Aorta (tissue), 5 donors: ENCODE measurements at places on chromosomes 3 and 15. TPM values are rescaled to one million over a fixed set of nuclear protein-coding genes. Genes with fewer than 3 reads are reported as not detected.

Gene SPRED1
- total RNA-seq: 39.4 TPM

Gene GNAT1
- not detected for total RNA-seq

DNA sequence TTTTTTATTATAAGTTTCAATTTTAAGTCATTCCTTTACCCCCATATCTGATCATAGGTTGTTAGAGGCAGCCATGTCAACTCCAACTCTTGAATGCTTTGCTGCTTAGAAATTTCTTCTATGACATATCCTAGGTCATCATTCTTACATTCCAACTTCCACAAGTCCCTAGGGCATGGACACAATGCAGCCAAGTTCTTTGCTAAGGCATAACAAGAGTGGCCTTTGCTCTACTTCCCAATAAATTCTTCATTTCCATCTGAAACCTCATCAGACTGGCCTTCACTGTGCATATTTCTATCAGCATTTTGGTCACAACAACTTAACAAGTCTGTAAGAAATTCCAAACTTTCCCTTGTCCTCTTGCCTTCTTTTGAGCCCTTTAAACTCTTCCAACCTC, 28.5 kb downstream of the TRIM42 start:
- no peak overlapping the region for H3K4me3 ChIP-seq
- DNase-seq: no peak
- no peaks in the 10 kb centered on the region for H3K27me3 ChIP-seq
- no peaks in the 10 kb centered on the region for H3K36me3 ChIP-seq
- no peak overlapping the region for H3K27ac ChIP-seq
- H3K4me1 ChIP-seq: no peaks in the 10 kb centered on the region

- no peak overlapping the region for H3K4me3 ChIP-seq
- no peaks in the 10 kb centered on the region for H3K4me1 ChIP-seq
- H3K27ac ChIP-seq: no peak overlapping the region
- H3K36me3 ChIP-seq: peaks cover 7% of the 10 kb centered on the region
- H3K27me3 ChIP-seq: no peaks in the 10 kb centered on the region
Observed at GRCh38 chr3:183980403-183980802, 37.3 kb downstream of the ABCC5 start.

GRCh38 chr3:141960731-141961130, 84.3 kb downstream of the ATP1B3 start:
- H3K27me3 ChIP-seq: no peaks in the 10 kb centered on the region
- peaks cover 2% of the 10 kb centered on the region for H3K4me1 ChIP-seq
- peak overlapping the region; percentile 52 for H3K27ac ChIP-seq
- no peak overlapping the region for H3K4me3 ChIP-seq

DNA sequence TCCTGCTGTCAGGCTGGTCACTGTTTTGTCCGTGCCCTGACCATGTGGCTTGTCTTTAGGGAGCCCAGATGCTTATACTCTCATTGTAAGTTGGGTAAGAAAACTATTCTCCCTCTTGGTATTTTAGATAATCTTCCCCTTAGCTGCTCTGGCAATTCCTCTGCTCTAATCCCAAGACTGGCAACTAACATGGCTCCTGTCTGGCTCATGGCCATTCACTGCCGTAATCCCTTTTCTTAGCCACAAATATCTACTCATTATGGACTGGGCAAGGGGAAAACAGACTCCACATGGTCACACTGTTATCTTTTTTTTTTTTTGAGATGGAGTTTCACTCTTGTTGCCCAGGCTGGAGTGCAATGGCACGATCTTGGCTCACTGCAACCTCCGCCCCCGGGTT, 38.8 kb downstream of the TYRO3 start:
- no peaks in the 10 kb centered on the region for H3K36me3 ChIP-seq
- H3K4me1 ChIP-seq: no peaks in the 10 kb centered on the region
- no peaks in the 10 kb centered on the region for H3K27me3 ChIP-seq
- no peak overlapping the region for H3K4me3 ChIP-seq

DNA sequence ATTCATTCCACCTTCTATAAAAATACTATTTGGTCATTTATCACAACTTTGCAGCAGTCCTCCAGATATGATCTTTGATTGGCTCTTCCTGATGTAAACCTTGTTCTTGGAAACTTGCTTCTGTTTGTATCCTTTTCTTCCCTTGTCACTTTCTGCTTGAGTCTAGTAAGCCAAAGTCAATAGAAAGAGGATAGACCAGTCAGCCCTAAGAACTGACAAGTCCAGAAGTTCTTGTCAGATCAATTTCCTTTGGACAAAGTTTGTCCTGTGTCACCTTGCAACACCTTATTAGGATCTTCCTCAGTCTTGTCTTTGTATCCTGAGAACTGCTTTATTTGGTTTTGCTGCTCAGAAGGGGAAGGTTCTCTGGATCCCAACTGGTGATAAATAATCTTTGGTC, 87.9 kb upstream of the CCDC54 start:
- no peak for DNase-seq
- H3K36me3 ChIP-seq: no peaks in the 10 kb centered on the region
- H3K27me3 ChIP-seq: no peaks in the 10 kb centered on the region
- no peaks in the 10 kb centered on the region for H3K4me1 ChIP-seq
- H3K4me3 ChIP-seq: no peak overlapping the region

Gene MKRN3
- not detected for total RNA-seq

DNA sequence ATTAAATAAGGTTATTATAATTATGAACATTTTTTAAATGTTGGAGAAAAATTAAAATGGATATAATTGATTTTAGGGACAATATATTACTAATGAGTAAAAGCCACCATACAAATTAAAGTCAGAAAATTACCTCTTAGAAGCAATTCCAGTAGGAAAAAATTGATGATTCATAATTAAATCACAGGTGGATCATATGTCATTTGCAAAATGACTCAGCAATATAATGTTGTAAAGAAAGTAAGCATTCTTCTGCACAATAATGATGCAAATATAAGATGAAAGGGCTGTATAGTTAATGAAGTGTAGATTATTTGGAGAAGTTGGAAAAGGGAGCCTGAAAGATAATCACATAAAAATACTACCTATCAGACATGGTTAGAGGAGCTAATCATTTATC, 25.8 kb downstream of the ZPLD1 start:
- no peak overlapping the region for H3K27ac ChIP-seq
- no peak overlapping the region for H3K4me3 ChIP-seq
- H3K4me1 ChIP-seq: no peaks in the 10 kb centered on the region
- peaks cover under 1% of the 10 kb centered on the region for H3K27me3 ChIP-seq

GRCh38 chr3:11964553-11964952, 39.6 kb upstream of the SYN2 start:
- peaks cover 1% of the 10 kb centered on the region for H3K27me3 ChIP-seq
- H3K4me3 ChIP-seq: no peak overlapping the region
- no peak for DNase-seq
- H3K27ac ChIP-seq: no peak overlapping the region
- no peaks in the 10 kb centered on the region for H3K4me1 ChIP-seq

Gene ZNF445
- 26.4 TPM for total RNA-seq

Gene PIGZ
- 2.7 TPM for total RNA-seq

GRCh38 chr15:68774120-68774519, 46.6 kb downstream of the ANP32A start:
- H3K4me3 ChIP-seq: no peak overlapping the region
- no peak for DNase-seq
- H3K36me3 ChIP-seq: peaks cover 3% of the 10 kb centered on the region
- H3K27me3 ChIP-seq: no peaks in the 10 kb centered on the region
- no peaks in the 10 kb centered on the region for H3K4me1 ChIP-seq

Gene TRH
- not detected for total RNA-seq

DNA sequence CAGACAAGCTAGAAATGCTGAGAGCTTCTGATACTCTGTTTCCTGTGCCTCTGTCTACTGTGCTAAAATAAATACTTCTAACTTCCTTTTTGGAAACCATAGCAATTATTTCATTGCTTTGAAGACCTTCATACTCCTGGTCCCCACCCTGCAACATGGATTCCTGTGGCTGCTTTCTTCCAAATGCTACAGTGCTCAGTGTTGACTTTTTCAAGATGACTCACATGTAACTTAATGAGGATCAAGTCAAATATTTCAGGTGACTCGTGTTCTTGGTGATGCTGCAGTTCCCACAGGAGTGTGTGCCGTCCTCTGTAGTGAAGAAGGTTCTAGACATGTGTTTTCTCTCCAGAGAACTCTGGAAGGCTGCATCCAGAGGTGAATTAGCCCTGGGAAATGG, 288.6 kb downstream of the CLSTN2 start:
- DNase-seq: no peak
- no peak overlapping the region for H3K27ac ChIP-seq
- peaks cover 2% of the 10 kb centered on the region for H3K4me1 ChIP-seq
- no peaks in the 10 kb centered on the region for H3K27me3 ChIP-seq
- no peak overlapping the region for H3K4me3 ChIP-seq

Gene ALG1L2
- not detected for total RNA-seq

Gene SHISA5
- 170 TPM for total RNA-seq

DNA sequence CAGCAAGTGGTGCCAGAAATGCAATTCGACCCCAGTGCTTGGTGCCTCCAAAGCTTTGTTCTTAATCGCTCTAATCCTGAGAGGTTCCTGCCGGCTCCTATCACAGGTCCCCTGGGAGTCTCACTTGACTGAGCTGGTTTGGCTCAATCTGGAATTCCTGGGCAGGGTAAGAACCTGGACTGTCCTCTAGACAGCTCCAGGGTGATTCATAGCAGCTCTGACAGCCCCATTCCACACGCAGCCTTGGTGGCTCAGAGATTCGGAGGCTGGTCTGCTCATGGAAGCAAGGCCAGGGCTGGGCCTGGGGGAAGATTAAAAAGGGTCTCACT, 37.9 kb downstream of the MYO5C start:
- no peak overlapping the region for H3K27ac ChIP-seq
- H3K4me3 ChIP-seq: no peak overlapping the region
- no peaks in the 10 kb centered on the region for H3K27me3 ChIP-seq
- H3K36me3 ChIP-seq: no peaks in the 10 kb centered on the region

Gene SNX4
- total RNA-seq: 32.9 TPM

DNA sequence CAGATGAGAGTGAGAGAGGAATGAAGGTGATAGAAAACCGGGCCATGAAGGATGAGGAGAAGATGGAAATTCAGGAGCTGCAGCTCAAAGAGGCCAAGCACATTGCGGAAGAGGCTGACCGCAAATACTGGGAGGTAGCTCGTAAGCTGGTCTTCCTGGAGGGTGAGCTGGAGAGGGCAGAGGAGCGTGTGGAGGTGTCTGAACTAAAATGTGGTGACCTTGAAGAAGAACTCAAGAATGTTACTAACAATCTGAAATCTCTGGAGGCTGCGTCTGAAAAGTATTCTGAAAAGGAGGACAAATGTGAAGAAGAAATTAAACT, 88.9 kb downstream of the EOMES start:
- peak overlapping the region; percentile 93 for H3K27ac ChIP-seq
- no peak for DNase-seq
- H3K4me3 ChIP-seq: peak overlapping the region; percentile 52
- no peaks in the 10 kb centered on the region for H3K27me3 ChIP-seq

Gene PLA2G4E
- not detected for total RNA-seq

Gene CXCR6
- total RNA-seq: 1.4 TPM

GRCh38 chr3:1172644-1173043, 79.8 kb downstream of the CNTN6 start:
- no peak overlapping the region for H3K4me3 ChIP-seq
- no peak for DNase-seq
- no peaks in the 10 kb centered on the region for H3K27me3 ChIP-seq
- H3K27ac ChIP-seq: no peak overlapping the region
- H3K36me3 ChIP-seq: no peaks in the 10 kb centered on the region

- no peak overlapping the region for H3K4me3 ChIP-seq
- no peaks in the 10 kb centered on the region for H3K4me1 ChIP-seq
- H3K36me3 ChIP-seq: no peaks in the 10 kb centered on the region
- no peak for DNase-seq
- H3K27me3 ChIP-seq: no peaks in the 10 kb centered on the region
Observed at GRCh38 chr3:122676759-122677158, 3.9 kb upstream of the PARP14 start.

Gene RPL39L
- 10.5 TPM for total RNA-seq
